ENCODE measurements at places on chromosomes 7 and 10.

- peaks cover 15% of the 10 kb centered on the region for H3K27me3 ChIP-seq
- H3K36me3 ChIP-seq: no peaks in the 10 kb centered on the region
- H3K4me1 ChIP-seq: no peaks in the 10 kb centered on the region
- no peak for DNase-seq
- no peak overlapping the region for H3K27ac ChIP-seq
These were observed 22.4 kb downstream of the GRM8 start for GRCh38 chr7:127230192-127230925.

DNA sequence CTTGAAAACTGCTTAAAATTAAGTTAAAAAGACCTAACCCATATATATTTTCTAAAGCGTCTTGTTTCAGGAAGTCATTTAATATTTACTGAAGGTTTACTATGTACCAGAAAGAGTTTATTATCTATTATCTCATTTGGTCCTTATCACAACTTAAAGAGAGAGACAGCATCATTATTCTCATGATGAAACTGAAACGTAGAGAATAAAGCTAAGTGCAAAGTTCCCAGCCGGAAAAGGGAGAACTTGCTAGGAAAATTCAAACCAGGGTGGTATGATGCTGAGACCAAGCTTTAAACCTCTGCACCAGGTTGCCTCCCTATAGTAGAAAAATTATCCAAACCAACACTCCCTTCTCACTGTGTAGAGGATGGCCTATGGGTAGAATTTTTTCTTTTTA lies 207.7 kb upstream of the BMPER start:
- no peaks in the 10 kb centered on the region for H3K4me1 ChIP-seq
- H3K4me3 ChIP-seq: no peak overlapping the region
- H3K27ac ChIP-seq: no peak overlapping the region
- no peaks in the 10 kb centered on the region for H3K27me3 ChIP-seq
- H3K36me3 ChIP-seq: no peaks in the 10 kb centered on the region
- no peak for DNase-seq

- no peaks in the 10 kb centered on the region for H3K27me3 ChIP-seq
- no peaks in the 10 kb centered on the region for H3K4me1 ChIP-seq
- no peak overlapping the region for H3K27ac ChIP-seq
- DNase-seq: no peak
These were observed 87.0 kb downstream of the CDK6 start for GRCh38 chr7:92749327-92749755.

- H3K4me1 ChIP-seq: no peaks in the 10 kb centered on the region
- H3K4me3 ChIP-seq: no peak overlapping the region
- H3K36me3 ChIP-seq: no peaks in the 10 kb centered on the region
- DNase-seq: no peak
- no peaks in the 10 kb centered on the region for H3K27me3 ChIP-seq
These were observed 202.5 kb upstream of the AHR start for GRCh38 chr7:17095931-17096330.

- no peaks in the 10 kb centered on the region for H3K27me3 ChIP-seq
- H3K36me3 ChIP-seq: peaks cover under 1% of the 10 kb centered on the region
- peaks cover 36% of the 10 kb centered on the region for H3K4me1 ChIP-seq
- no peak overlapping the region for H3K27ac ChIP-seq
- H3K4me3 ChIP-seq: no peak overlapping the region
These were observed 2.5 kb downstream of the NUDT1 start for GRCh38 chr7:2244404-2244995.

GRCh38 chr7:151013733-151014497 lies 10.4 kb downstream of the ATG9B start:
- peak; percentile 88 for DNase-seq
- H3K27me3 ChIP-seq: no peaks in the 10 kb centered on the region
- H3K36me3 ChIP-seq: no peaks in the 10 kb centered on the region
- H3K4me3 ChIP-seq: peak overlapping the region; percentile 72
- peaks cover 97% of the 10 kb centered on the region for H3K4me1 ChIP-seq

- DNase-seq: no peak
- no peak overlapping the region for H3K4me3 ChIP-seq
- H3K36me3 ChIP-seq: no peaks in the 10 kb centered on the region
- no peaks in the 10 kb centered on the region for H3K4me1 ChIP-seq
These were observed 323.9 kb upstream of the KCND2 start for GRCh38 chr7:119949053-119949452.

DNA sequence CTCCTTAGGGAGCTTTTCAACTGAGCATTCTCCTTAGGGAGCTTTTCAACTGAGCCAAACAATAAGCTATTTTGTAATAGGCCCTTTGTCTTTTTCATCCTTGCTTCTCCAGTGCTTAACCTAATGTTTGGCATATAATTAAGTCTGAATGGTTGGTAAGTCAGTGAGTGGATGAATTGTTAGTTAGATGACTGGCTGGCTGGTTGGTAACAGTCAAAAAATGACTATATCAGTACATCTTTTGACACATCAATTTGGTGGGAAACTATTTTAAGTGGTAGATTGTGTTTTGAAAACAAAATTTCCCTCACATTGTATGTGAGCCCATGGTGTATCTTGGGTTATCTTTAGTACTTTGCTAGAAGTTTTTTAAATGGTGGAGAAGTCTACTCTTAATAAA lies 16.4 kb downstream of the ING3 start:
- H3K27me3 ChIP-seq: no peaks in the 10 kb centered on the region
- DNase-seq: no peak
- H3K36me3 ChIP-seq: peaks cover 73% of the 10 kb centered on the region
- H3K4me3 ChIP-seq: no peak overlapping the region

- no peaks in the 10 kb centered on the region for H3K27me3 ChIP-seq
- no peak for DNase-seq
- no peak overlapping the region for H3K27ac ChIP-seq
- no peak overlapping the region for H3K4me3 ChIP-seq
- H3K36me3 ChIP-seq: no peaks in the 10 kb centered on the region
- H3K4me1 ChIP-seq: no peaks in the 10 kb centered on the region
These were observed 3.1 kb upstream of the IFIT1B start for GRCh38 chr10:89374713-89375141.
